IMR-90 (cell line): ENCODE measurements at places on chromosomes 5 and 9. TPM values are rescaled to one million over a fixed set of nuclear protein-coding genes. Genes with fewer than 3 reads are reported as not detected.
A peak's percentile ranks its signal among the peaks of the same experiment; 100 is the strongest.

DNA sequence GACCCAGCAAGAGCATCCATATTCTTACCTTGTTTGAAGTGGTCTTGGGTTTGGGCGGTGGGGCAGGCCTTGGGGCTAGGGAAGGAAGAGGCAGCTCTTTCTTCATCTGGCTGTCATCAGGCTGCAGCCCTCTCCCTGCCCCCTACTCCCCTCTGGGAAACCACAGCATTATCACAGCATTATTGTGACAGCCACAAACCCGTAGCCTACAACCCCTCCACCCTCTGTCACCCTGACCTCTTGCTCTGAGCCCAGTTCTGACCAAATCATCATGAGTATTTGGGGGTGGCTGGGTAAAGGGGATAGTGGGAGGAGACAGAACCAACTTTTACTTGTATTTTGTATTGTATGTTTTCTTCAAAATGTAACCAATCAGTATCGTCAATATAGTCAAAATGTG lies 94.3 kb upstream of the ARRDC3 start:
- no peak for DNase-seq

- no peak for DNase-seq
These were observed 132.7 kb upstream of the LPCAT1 start for GRCh38 chr5:1656271-1656975.

GRCh38 chr5:123455640-123456039 lies 32.4 kb upstream of the CEP120 start:
- no peak for DNase-seq

- no peak for DNase-seq
These were observed 13.7 kb upstream of the KIF4B start for GRCh38 chr5:154999865-155000264.

Gene LCN15
- not detected in 2 replicates for polyA plus RNA-seq

- no peak for DNase-seq
These were observed 87.0 kb upstream of the SPRY4 start for GRCh38 chr5:142411656-142412425.

DNA sequence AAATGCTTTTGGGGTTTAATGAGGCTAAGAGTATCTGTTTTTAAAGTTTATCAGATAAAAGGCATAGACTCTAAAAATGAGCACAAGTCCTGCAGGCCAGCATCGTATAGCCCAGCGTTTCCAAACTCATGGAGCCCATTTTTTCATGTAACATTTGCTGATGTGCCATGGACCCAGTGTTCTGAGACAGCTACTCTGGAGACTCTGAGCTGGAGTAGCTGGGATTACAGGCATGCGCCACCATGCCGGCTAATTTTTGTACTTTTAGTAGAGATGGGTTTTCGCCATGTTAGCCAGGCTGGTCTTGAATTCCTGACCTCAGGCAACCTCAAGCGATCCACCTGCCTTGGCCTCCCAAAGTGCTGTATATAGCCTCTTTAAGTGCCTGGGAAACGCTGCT lies 15.8 kb downstream of the GLRX start:
- DNase-seq: no peak

DNA sequence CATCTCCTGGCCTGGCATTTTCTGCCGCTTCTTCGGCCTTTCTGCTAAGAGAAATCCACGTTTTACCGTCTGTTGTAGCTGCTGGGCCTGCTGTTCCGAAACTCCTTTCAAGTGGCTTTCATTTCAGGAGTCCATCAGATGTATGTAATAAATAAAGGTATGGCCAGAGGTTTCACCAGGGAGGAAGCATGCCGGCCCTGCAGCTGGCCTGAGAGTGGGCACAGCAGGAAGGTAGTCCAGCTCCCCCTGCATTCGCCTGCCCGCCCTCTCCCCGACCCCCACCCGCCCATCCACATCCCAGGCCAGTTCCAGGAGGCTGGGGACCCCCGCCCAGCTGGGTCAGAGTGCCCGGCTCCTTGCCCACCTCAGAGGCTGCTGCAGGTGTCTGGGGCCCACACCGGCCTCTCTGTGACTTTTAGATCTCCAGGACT lies 46.4 kb upstream of the EXOC3 start:
- no peak for DNase-seq

DNA sequence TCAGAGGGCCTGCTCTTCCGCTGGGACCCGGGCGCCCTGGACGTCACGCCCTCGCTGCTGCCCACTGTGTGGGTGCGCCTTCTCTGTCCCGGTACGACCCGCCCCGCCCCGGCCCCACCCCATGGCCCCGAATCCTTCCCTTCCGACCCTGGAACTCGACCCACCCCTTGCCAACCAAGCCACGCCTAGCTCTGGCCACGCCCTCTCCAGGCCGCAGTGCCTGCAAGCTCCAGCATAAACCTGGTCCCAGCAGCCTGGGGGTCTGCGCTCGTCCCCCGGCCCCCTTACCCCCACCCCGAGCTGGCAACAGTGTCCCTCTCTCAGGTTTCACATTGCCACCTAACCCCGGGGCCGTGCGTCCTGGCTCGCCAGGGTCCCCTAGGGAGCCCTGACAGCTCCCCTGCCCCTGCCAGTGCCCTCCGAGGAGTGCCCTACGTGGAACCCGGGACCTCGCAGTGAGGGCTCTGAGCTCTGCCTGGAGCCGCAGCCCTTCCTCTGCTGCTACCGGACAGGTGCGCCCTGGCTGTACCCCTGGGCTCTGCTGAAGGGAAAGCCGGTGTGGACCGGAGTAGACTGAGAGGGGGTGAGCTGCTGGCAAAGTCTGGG lies 3.4 kb downstream of the ADGRD2 start:
- DNase-seq: no peak

Gene SARDH
- 7.5 and 8.5 TPM in 2 replicates for polyA plus RNA-seq

Gene MARCOL
- polyA plus RNA-seq: not detected in 2 replicates

DNA sequence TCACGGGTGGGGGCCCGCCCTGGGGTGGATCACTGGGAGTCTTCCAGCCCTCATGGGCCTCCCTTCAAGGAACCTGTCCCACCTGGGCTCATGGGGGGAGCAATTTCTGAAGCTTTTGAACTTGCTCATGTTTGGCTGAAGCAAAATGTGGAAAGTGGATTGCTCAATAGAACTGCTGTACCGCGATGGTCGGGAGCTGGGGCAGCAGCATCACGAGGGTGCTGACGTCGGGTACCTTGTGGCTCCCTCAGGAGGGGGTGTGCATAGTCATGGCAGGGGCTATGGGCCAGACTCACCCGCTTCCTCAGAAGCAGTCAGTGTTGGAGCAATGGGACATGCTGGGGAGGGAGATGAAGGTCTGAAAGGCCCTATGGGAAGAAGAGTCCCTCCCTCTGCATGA lies 57.9 kb downstream of the PRRT1B start:
- DNase-seq: no peak

DNA sequence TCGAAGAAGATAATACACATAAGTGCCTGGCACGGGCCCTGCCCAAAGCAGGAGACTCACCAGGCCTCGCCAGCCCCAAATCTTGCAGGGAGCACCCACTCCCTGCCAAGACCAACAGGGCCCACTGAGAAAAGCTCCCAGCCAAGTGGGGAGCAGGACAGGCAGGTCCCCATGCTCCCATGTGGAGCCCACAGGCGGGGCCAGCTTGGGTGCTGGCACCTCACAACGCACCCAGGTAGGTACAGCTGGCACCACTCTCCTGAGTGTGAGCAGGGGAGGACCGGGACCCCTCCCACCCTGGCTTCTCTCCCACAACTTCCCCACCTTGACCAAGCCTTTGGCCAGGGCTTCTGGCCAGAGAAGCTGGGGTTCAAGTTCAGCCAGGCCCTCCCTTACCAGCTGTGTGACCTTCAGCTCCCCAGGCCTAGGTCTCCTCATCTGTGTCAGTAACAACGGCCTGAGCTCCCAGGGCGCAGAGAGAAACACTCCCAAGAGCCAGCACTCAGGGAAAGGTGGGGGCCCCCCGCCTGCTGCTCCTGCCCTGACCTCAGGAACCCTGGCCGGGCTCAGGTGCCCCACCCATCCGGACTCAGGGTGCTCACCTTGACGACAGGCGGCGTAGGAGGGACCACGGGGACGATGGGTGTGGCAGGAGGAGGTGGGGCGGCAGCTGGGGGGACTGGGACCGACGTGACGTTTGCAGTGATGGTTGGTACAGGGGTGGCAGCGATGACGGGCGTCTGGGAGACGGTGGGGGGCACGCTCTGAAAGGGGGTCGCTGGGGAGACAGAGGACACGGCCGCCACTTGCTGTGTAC lies 17.8 kb downstream of the BRD3 start:
- no peak for DNase-seq

GRCh38 chr5:151825445-151825844 lies 53.7 kb downstream of the G3BP1 start:
- peak; percentile 69 for DNase-seq

GRCh38 chr9:130426883-130427282 lies 17.9 kb upstream of the ASS1 start:
- peak; percentile 35 for DNase-seq

DNA sequence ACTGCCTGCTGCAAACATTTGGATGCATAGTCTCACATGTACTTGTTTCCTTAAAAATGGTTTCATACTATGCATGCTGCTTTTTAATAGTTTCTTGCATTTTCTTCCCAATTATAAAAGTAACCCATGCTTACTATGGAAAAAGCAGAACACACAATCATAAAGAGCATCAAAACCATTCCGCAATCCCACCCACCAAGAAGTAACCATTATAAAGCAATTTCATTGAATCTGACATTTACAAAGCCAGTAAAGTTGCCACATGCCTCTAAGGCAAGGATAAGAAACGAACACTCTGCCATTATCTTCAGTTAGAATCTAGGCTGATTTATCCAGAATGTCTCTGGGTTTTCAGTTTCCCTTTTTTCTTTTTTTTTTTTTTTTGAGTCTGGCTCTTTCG lies 92.7 kb upstream of the OSMR start:
- DNase-seq: no peak

Gene LVRN
- polyA plus RNA-seq: 0.06 and 0.10 TPM in 2 replicates

GRCh38 chr9:136961279-136962065 lies 9.4 kb downstream of the LCN12 start:
- no peak for DNase-seq

DNA sequence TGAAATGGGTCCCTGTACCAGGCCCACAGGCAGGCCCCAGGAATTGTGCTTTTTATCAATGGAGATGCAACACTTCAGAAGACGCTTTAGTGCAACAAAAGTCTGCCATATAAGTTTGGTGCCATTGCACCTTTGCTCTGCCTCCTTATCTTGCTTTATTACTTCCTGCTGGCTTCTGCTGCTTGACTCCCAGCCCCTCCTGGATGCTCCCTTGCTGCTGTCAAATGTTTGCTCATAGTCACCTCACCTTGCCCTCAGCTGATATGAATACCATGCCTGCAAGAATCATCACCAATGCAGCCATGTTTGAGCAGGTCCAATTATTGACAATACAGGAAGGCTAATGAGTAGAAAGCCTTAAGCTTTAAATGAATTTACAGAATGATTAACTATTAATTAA lies 25.4 kb downstream of the MEGF10 start:
- no peak for DNase-seq

DNA sequence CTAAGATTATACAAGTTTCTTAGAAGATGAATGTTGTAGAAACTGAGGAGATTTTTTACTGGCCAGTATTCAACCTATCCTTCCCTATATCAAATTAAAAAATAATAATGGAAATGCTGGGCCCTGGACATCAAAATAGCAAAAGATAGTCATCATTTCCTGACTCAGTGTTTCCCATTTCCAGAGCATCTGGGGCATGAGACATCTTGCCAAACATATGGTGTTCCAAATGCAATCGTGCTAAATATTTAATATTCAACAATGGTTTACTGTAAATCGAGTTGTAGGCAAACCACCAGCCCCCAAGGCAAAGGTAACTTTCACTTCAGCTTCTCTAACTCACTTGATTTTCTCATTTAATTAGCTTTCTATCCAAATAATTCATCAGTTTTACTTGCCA lies 152.9 kb downstream of the FRMD3 start:
- no peak for DNase-seq

Gene NUTM2G
- not detected in 2 replicates for polyA plus RNA-seq

DNA sequence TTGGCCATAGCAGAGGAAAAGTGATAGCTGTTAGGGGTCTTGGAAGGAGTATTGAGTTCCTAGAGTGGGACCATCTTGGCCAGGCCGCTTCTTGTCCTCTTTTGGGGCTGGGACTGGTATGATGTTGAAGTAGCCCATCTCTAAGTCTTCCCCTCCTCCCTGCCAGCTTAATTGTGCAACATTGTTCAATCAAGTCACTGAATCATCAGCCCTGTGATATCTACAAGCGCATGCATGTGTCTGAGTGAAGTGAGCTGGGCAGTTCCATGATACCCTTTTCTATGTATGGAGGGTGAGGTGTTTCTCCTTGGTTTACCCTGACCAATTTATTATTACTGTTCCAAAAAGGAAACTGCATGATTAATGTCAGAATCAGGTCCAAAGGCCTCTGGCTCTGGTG lies 112.2 kb downstream of the C9orf152 start:
- DNase-seq: peak; percentile 70

DNA sequence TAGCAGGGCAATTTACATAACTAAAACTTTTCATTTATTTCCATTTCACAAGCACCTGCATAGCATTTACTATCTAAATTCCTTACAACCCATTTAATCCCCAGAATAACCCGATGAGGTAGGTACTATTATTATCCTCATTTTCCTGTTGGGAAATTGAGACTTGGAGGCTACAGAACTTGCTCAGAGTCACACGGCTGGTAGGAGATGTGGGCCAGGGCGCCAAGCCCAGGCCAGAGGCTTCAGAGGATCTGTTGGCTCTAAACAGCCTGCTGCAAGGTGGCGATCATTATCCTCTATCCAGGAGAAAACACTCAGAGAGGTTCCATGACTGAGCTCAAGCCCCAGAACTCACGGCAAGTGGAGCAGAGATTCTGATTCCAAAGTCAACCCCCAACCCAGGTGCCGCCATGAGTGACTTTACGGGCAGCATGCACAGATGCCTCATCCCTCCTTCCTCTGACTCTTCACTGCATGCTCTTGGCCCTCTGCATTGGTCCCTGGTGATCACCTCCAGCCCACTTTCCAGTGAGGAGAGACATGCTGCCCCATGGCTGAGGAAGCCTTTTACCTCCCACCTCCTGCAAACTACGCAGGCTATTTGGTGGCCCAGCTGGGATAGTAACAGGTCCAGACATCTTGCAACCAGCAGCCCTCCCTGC lies 168.4 kb upstream of the FSTL4 start:
- DNase-seq: no peak

GRCh38 chr5:77390795-77391194 lies 101.3 kb downstream of the WDR41 start:
- peak; percentile 69 for DNase-seq

Gene POLK
- polyA plus RNA-seq: 9.6 and 10.4 TPM in 2 replicates

DNA sequence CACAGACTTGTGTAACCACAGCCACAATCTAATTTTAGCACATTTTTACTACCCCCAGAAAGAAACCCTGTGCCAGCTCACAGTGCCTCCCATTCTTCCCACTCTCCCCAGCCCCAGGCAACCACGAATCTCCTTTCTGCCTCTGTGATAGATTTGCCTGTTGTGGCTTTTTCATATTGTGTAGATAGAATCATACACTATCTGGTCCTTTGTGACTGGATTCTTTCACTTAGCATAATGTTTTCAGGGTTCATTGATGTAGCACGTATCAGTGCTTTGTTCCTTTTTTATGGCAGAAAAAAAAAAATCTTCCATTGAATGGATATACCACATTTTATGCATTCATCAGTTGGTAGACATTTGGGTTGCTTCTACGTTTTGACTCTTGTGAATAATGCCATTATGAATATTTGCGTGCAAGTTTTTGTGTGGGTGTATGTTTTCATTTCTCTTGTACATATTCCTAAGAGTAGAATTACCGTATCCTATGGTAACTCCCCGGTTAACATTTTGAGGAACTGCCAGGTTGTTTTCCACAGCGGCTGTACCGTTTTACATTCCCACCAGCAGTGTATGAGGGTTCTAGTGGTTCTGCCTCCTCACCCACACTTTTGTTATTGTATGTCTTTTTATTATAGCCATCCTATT lies 64.5 kb downstream of the RCL1 start:
- DNase-seq: no peak

Gene OGN
- polyA plus RNA-seq: 0.10 TPM in 1 of 2 replicates, not detected in the other
